CD8-positive, alpha-beta T cell (primary cell): ENCODE measurements at places on chromosomes 4 and X.
A peak's percentile ranks its signal among the peaks of the same experiment; 100 is the strongest.

DNA sequence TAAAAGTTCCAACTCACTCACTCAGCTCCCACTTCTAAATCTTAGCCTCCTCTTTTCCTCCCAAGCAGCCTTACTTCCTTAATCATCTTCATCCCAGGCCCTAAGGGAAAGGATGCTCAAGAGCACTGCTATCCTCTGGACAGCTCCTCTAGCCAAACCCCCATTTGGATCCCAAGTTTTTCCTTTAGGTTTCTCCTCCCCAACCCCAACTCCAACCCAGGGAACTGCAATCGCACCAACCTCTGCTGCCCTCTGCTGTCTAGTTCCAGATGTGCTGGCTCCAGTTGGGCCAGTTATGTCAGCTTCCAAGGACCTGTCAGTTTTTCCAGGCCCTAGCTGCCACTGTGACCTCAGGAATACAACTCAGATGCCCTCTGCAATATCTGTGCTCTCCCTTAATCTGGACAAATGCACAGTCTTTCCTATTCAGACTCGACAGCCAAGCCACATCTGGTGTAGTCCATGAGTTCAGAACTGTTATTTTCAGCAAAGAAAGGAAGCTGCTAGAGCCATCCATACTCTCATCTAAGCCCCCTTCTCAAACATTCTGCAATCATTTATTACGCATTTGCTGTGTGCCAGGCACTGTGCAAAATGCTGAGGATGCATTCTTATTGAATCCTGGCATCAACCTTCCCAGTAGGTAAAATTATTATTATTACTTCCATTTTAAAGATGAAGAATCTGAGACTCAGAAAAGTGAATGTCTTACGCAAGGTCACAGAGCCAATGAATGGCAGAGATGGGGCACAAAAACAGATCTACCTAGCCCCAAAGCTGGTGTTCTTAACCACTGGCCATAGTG, 12.3 kb upstream of the XPNPEP2 start:
- DNase-seq, result peak; percentile 52

GRCh38 chr4:104424989-104425388, 69.7 kb downstream of the CXXC4 start:
- DNase-seq, result no peak

DNA sequence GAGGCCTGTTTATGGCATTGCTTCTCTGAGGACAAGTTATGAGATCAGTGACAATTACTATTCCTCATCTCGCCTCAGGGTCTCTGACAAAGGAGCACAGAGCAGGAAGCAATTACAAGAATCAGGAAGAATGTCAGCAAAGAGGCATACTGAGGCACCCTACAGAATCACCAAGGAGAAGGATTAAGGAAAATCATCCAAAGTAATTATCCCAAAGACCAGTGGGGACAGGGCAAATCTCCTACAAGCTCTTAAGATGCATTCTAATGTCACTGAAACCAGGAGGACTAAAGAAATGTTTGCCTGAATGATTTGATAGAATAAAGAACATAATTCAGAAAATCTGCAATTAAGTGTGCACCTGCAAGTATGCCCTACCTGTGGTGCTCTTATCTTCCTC, 206.2 kb downstream of the RCHY1 start:
- no peak for DNase-seq

DNA sequence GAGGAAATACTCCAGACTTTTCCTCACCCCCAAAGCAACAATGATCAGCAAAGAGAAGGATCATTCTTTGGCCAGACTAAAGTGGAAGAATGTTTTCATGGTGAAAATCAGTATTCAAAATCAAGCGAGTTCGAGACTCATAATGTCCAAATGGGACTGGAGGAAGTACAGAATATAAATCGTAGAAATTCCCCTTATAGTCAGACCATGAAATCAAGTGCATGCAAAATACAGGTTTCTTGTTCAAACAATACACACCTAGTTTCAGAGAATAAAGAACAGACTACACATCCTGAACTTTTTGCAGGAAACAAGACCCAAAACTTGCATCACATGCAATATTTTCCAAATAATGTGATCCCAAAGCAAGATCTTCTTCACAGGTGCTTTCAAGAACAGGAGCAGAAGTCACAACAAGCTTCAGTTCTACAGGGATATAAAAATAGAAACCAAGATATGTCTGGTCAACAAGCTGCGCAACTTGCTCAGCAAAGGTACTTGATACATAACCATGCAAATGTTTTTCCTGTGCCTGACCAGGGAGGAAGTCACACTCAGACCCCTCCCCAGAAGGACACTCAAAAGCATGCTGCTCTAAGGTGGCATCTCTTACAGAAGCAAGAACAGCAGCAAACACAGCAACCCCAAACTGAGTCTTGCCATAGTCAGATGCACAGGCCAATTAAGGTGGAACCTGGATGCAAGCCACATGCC, 89.7 kb downstream of the TET2 start:
- no peak for DNase-seq

GRCh38 chrX:21606002-21606401, 52.1 kb downstream of the KLHL34 start:
- no peak for DNase-seq

GRCh38 chr4:1179089-1179441, 6.7 kb upstream of the SPON2 start:
- no peak for DNase-seq

DNA sequence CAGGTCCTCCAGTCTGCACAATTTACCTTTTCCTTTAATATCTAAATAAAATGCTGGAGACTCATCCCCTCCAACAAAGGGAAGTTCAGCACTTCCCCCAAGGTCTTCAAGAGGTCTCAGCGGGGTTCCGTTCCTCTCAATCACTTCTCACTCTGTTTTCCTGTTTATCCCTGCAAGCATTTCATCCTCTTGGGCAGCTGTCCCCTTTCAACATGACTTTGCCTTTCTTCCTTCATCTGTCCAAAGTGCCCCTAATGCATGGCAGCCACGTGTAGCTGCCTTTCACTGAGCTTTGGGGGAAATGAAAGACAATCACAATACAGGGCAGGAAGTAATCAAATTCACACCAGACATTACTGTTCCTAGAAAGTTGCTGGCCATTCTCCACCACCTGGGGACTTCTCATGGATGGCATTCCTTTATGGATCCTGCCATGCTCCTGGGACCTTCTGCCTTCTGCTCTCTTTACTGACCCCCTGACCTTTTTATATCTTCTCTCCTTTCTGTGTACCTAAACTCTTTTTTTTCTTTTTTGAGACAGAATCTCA, 79.7 kb upstream of the USP9X start:
- no peak for DNase-seq

- no peak for DNase-seq
Measured at GRCh38 chrX:130974323-130974722, 71.3 kb upstream of the ENOX2 start.

GRCh38 chr4:108398316-108398715, 222.1 kb upstream of the RPL34 start:
- DNase-seq, result no peak

DNA sequence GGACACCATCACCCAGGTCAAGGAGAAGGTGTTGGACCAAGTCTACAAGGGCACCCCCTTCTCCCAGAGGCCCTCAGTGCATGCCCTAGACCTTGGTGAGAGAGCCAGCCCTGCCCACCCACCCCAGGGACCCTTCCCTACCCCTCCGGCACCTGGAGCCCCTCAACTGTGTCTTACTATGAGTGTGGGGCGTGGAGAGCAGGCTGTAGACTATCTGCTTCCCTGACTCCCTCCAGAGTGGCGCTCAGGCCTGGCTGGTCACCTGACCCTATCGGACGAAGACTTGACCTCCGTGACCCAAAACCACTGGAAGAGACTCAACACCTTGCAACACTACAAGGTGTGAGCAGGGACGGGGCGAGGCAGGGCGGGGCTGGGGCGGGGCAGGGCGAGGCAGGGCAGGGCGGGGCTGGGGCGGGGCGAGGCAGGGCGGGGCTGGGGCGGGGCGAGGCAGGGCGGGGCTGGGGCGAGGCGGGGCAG, 4.7 kb upstream of the SRPK3 start:
- no peak for DNase-seq

GRCh38 chrX:9401051-9401450, 63.8 kb upstream of the TBL1X start:
- no peak for DNase-seq

DNA sequence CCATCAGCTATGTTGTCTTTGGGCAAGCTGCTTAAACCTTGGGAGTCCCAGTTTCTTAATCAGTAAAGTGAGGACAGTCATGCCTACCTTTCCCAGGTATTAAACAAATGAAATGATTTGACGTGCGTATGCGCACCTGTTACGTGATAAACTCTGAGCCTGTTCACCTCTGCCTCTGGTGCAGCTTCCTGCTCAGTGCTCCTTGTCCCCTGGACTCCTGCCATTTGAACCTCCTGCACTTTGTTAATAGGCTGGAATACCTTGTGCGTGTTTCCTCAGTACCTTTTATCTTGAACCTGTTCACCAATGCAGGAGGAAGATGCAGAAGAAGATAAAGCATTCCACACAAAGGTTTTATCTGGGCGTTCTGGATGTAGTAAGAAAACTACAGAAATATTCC, 211.9 kb downstream of the CEP135 start:
- DNase-seq, result no peak

- no peak for DNase-seq
Measured at GRCh38 chr4:41358647-41359421, 102.1 kb downstream of the UCHL1 start.

DNA sequence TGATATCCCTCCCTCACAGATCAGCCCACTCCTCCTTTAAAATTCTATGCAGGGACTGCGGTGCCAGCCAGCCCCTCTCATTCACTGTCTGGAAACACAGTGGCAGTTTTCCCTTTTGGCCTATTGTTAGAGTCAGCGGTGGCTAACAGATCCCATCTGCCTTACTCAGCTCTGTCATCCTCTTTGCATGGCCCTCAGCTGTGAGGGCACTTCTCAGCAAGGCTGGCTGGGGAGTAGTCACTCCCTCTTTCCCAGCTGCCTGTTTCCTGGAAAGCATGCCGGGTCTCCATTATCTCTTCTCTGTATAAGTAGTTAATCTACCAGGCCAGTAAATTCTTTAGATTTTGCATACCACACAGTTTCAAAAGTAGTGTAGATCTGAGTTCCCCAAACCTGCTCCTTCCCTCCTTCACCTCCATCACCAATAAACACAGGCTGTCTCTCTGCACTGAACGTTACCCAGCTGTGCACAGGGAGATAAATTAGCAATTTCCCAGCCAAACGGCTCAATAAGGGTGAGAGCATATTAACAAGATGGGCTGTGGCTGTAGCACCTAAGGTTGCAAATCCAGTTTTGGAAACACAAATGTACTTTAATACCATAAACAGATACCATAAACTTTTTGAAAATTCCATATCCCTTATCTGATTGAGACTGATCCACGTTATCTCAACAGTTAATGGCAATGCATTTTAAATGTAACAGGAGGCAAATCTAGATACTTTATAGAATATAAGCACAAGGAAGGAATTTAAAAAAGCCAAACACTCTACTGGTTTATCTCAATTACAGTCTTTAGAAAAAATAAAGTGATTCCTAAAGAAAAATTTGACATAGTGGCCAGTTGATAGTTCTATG, 229.3 kb downstream of the ANKRD50 start:
- DNase-seq, result no peak

DNA sequence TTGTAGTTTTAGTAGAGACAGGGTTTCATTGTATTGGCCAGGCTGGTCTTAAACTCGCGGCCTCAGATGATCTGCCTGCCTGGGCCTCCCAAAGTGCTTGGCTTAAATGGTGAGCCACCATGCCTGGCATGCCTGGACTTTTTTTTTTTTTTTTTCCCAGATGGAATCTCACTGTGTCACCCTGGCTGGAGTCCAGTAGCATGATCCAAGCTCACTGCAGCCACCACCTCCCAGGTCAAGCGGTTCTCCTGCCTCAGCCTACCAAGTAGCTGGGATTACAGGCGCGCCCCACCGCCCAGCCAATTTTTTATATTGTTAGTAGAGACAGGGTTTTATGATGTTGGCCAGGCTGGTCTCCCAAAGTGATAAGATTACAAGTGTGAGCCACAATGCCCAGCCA, 8.4 kb downstream of the UBE2K start:
- DNase-seq, result no peak

DNA sequence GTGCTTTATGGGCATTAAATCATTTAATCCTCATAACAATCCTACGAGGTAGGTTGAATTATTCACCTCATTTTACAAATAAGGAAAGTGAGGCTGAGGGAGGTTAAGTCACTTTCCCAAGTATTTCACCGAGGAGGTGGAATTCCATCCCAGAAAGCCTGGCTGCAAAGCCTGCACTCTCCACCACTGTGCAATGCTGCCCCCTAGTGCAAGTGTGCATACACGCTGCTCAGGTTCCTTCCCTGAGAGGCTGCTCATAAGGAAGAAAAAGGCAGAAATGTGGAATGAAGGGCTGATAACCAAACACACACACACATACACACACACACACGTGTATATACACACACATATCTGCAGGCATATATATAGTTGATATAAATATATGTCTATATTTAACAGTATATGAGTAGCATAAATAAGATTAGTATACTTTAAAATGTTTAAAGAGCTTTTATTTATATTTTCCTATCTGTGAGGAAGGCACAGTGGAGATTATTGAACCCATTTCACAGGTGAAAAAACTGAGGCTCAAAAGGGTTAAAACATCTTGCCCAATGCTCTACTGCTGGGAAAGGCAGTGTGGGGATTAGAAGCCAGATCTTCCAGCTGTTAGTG, 714.5 kb upstream of the TENM3 start:
- no peak for DNase-seq

- no peak for DNase-seq
Measured at GRCh38 chrX:135434258-135435138, 12.8 kb downstream of the SMIM10L2A start.

- DNase-seq, result no peak
Measured at GRCh38 chrX:131741103-131741581, 197.3 kb downstream of the OR13H1 start.

DNA sequence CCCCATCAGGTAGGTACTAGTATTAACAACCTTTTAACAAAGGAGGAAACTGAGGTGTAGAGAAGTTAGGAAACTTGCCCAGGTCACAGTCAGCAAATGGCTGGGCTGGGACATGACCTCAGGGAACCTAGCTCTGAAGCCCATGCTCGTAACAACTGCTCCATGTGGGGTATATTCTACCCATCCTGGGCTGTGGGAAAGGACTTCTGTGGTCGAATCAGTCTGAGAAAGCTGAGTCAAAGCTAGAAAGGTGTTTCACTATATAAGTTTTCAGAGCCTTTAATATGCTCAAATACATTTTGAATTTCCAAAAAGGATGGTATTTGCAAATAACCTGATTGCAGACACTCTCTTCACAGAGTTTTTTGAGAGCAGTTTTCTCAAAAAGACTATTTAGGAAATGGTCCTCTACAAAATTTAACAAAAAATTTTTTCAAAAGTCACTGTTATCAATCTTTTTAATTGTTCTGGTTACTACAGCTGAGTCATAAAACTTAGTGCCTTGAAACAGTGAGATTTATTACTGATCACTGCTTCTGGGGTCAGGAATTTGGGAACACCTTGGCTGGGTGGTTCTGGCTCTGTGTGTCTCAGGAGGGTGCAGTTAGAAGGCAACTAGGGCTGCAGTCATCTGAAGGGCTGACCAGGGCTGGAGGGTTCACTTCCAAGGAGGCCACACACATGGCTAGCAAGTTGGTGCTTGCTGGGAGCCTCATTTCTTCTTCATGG, 53.6 kb downstream of the NSG1 start:
- DNase-seq, result no peak

- no peak for DNase-seq
Measured at GRCh38 chr4:74635490-74636123, 158.7 kb downstream of the BTC start.
